ENCODE measurements at places on chromosomes 16 and 17.
A peak's percentile ranks its signal among the peaks of the same experiment; 100 is the strongest.

GRCh38 chr16:50842013-50842505 lies 100.2 kb downstream of the CYLD start:
- DNase-seq, result no peak

GRCh38 chr17:69762766-69763165 lies 312.3 kb upstream of the KCNJ16 start:
- no peak for DNase-seq

- DNase-seq, result no peak
Measured at GRCh38 chr16:54620197-54620596, 310.5 kb upstream of the IRX5 start.

GRCh38 chr17:75661531-75661930 lies 5.4 kb downstream of the RECQL5 start:
- no peak for DNase-seq

DNA sequence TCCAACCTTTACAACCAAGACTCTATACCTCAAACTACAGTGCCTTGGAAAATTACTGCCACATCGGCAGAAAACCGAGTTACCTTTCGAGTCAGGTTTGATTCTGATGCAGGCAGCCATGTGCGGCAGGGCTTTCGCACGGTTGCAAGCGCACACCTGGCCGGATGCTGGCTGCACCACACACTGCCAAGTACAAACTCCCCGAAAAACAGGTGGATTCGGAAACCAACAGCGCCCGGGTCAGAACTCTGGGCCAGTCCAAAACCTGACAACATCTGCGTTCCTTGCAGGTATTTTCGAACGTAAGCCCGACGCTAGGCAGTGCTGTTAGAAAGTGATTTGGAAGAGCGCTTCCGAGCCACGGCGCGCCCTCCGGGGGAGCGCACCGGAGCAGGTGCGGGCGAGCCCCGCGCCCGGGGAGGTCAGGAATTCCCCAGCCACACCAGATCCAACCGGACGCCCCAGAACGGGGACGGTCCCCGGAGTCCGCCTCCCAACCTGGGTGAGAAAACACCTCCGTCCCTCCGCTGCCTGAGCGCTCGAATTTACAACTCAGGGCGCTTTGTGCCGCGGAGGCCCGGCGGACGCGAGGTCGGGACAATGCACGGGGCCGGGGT lies 1.2 kb downstream of the USP7 start:
- DNase-seq, result peak; percentile 57

DNA sequence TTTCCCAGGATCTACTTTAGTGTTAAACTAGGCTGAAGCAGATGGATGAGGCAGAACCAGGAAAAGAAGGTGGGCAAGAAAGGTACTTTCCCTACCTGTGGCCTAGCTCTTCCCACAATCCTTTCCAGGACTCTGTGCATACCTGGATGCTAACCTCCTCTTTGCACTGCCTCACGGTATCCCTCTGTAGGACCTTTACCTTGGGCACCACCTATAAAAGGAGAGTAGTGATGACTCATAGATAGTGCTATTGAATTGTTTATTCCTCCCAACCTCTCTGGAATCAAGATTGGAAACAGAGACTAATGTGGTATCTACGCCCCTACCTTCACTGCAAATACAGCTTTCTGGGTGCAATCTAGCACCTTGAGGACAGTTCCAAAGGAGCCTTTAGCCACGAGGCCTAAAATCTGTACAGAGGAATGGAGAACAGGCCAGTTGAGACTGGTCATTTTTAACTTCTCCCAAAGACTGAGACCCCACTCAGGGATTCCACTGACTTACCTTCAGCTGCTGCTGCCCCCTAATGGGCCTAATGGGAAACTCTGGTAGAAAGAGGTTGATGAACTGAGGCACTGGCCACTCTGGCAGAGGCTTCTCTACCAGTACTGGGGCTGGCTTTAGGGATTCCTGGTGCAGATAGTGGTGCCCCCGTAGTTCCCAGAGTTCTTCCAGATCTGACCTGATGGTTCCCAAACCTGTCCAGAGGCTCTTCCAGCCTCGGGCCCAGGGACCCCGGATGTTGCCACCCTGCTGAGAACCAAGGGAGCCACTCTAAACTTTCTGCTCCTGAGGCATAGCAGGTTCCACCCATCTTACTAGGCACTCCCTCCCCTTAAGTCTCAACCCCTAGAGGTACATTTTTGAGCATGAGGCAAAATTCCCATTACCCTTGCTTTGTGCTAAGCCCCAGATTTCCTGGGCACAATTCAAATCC lies 781 bp downstream of the RSKR start:
- peak; percentile 64 for DNase-seq

- no peak for DNase-seq
Measured at GRCh38 chr16:50695017-50696000, 1.9 kb downstream of the NOD2 start.

GRCh38 chr16:12155235-12155634 lies 178.7 kb downstream of the SNX29 start:
- no peak for DNase-seq

- DNase-seq, result no peak
Measured at GRCh38 chr17:82092094-82092586, 5.9 kb downstream of the FASN start.

DNA sequence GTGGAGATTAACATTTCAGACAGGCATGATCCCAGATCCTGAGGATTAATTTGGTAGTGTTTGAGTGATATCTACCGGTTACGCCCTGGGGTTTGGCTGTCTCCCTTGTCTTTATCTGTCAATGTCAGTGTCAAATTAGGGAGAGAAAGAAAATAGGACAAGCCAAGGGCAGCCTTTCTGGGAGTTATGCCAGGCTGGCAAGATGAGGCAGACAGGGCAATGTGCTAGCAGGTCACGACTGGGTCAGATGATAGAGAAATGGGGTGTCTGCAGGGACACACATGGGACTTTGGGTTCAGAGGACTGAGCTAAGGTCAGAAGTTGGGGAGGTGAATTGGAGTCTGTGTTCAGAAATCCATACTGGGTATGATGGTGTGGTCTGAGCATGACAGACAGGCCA lies 27.4 kb upstream of the LYRM9 start:
- DNase-seq, result no peak

GRCh38 chr17:78132084-78132676 lies 1.6 kb downstream of the TMC8 start:
- DNase-seq, result no peak

DNA sequence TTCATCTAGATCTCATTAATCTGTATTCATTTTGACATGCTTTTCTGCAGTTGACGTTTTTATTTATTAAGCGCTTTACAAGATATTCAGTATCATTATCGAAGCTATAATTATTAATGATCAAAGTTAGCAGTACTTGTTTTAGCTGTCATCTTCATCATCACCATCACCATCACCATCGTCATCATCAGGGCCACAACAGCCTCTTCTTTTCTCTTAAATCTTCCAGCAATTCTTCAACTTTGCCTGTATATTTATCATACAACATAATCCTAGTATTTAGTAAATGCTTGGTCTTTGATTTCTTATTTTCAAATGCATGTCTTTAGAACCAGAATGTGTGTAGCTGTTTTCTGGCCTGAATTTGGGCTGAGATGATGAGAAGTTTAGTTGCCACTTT lies 528.0 kb downstream of the MAF start:
- no peak for DNase-seq

- DNase-seq, result no peak
Measured at GRCh38 chr16:60636117-60636516, 1400.1 kb downstream of the CDH8 start.

- peak; percentile 31 for DNase-seq
Measured at GRCh38 chr17:27530764-27531391, 74.6 kb downstream of the KSR1 start.

DNA sequence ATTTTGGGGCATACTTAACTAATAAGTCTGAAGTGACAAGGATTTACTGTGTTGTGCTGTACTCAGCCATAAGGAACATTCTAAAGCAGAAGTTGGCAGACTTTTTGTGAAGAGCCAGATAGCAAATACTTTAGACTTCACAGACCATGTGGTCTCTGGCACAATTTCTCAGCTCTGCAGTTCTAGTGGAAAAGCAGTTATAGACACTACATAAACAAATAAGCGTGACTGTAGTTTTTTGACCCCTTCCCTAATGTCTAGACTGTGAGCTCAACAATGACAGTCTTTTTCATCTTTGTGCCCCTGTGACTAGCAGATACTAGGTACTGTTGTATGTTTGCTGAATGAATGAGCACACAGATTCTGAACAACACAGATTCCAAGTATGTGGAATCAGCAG lies 4.9 kb downstream of the RPAIN start:
- no peak for DNase-seq

- DNase-seq, result no peak
Measured at GRCh38 chr17:50023520-50023919, 28.5 kb upstream of the DLX3 start.

GRCh38 chr17:74862108-74862901 lies 2.6 kb upstream of the GRIN2C start:
- peak; percentile 83 for DNase-seq

DNA sequence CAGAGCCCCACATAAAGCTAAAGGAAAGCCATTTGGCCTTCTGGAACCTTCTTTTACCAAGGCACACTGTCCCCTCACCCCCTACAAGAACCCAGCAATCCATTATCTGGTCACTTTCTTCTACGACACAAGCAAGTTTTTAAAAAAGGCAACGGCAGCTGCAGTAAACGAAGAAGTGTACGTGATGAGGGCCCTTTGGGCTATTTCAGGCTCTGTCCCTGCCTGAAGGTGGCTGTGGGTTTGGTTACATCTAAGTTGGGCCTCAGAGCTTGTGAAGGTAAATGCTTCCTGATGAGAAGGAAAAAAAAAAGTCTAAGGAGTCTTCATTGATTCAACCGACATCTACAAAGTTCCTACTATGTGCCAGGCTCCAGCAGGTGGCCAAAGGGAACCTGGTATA lies 35.4 kb downstream of the XYLT1 start:
- DNase-seq, result no peak

GRCh38 chr17:57246257-57246656 lies 10.1 kb upstream of the MSI2 start:
- no peak for DNase-seq

DNA sequence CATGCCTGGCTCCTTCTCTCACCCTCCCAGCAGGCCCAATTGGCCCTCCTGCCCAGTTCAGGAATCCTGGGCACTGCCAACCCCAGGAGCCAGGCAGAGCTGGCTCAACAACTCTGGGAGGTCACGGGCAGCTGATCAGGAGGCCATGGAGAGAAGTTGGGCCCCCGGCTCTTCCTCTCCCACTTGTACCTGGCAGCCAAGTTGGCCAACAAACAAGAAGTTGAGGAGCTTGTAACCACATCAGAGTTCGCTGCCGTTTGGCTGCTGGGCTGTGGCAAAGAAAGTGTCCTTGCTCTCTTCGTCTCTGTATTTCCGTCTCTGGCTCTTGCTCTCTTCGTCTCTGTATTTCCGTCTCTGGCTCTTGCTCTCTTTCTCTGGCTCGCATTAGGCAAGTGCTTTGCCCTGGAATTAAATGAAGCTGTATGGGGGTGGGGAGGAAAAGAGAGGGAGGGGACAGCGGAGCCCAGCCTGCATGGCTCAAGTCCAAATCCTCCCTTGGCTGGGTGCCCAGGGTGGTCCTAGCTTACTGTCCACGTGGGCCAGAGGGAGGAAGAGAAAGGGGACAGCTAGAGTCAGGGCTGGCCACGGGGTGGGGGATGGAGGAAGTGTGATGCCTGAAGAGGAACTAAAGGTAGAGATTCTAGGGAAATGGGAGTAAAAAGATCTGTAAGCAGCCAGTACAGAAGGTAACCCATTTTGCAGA lies 7.8 kb upstream of the TMEM132E start:
- DNase-seq, result no peak

- no peak for DNase-seq
Measured at GRCh38 chr16:1154291-1154886, 1.5 kb downstream of the CACNA1H start.

DNA sequence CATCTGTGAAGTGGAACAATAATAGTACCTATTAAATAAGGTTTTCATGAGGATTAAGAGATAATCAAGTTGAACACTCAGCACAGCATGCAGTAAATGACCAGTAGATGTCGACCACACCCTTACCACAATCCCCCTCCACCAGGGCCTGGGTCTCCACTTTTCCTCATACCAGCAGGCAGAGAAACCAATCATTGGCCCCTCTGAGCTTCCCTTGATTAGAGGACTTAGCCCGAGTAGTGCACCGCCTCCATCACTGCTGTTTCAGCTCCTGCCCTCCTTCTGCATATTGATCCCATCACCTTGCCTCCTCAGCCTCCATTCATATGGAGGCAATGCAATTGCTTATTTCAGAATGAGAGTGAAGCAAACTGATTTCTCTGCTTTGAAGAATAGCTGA lies 96.5 kb upstream of the CDH11 start:
- no peak for DNase-seq

- DNase-seq, result no peak
Measured at GRCh38 chr17:38455288-38455915, 27.1 kb downstream of the ARHGAP23 start.

DNA sequence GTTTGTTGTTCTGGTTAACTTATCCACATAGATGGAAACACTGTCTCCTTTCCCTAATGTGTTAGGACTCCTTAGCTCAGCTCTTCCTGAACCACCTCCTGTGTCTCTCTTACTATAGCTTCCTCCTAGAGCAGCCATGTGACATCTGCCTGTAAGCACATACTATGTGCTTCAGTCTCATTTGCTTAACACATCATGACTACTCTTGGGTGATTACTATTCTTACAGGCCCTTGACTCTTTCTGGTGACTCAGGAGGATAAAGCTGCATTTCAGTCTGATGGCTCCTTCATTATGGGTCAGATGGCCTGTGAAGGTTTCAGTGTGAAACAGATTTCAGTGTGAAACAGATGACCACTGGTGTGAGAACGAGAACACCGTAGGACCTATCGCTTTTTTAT lies 320 bp upstream of the KRTAP4-2 start:
- peak; percentile 2 for DNase-seq

- no peak for DNase-seq
Measured at GRCh38 chr16:69319381-69319780, 8.2 kb downstream of the VPS4A start.

GRCh38 chr16:83305092-83305491 lies 502.7 kb upstream of the HSBP1 start:
- DNase-seq, result peak; percentile 84

DNA sequence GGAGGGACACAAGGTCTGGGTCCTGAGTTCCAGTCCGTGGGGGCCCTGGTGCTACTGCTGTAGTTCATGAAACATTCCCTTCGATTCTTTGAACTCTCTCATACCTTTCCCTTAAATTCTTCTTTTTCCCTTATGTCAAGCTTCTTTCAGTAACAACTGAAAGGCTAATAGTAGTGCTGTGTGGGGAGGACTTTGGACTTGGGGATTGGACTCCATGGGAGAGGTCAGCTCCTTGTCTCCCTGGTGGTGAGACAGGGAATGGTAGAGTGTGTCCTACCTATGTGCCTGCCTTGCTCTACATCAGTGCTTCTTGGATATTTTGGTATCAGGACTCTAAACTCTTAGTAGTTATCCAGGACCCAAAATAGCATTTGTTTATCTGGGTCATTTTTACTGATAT lies 628.1 kb downstream of the WWOX start:
- DNase-seq, result no peak

- no peak for DNase-seq
Measured at GRCh38 chr16:23572394-23572793, 14.9 kb downstream of the UBFD1 start.

GRCh38 chr17:61285526-61286320 lies 113.9 kb upstream of the TBX2 start:
- DNase-seq, result peak; percentile 43

GRCh38 chr16:64409783-64410210 lies 712.1 kb downstream of the CDH11 start:
- no peak for DNase-seq

GRCh38 chr16:29674188-29674587 lies 4.8 kb upstream of the QPRT start:
- DNase-seq, result peak; percentile 26
